Upper lobe of left lung (tissue), 6 donors: ENCODE measurements at places on chromosomes 2 and 18. TPM values are rescaled to one million over a fixed set of nuclear protein-coding genes. Genes with fewer than 3 reads are reported as not detected.

Gene RUFY4
- not detected for total RNA-seq

GRCh38 chr2:227456772-227457171 lies 15.2 kb upstream of the AGFG1 start:
- H3K27ac ChIP-seq, result no peak overlapping the region
- no peak for DNase-seq
- no peaks in the 10 kb centered on the region for H3K36me3 ChIP-seq
- peaks cover 1% of the 10 kb centered on the region for H3K4me1 ChIP-seq
- no peaks in the 10 kb centered on the region for H3K27me3 ChIP-seq

DNA sequence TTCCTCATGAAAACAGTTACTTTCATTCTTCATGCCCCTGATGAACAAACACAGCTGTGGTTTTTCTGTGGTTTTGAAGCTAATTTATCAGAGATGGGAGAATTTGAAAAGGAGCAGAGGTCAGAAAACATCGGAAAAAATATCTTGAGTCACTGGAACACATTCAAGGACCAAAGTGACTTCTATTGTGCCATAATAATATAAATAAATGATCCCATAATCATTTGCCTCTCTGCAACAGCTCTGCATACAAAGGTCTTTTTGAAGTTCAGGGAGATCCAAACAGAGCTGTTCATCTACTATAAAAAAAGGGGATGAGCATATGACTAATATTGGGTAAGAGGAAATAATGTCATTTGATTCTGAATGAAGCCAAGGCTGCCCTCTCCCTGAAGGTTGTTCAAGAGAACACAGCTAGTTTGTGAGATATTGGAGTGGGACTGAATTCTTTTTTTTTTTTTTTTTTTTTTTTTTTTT lies 201.3 kb upstream of the GALNT5 start:
- no peak overlapping the region for H3K4me3 ChIP-seq
- no peaks in the 10 kb centered on the region for H3K27me3 ChIP-seq
- no peaks in the 10 kb centered on the region for H3K36me3 ChIP-seq
- no peak for DNase-seq
- no peaks in the 10 kb centered on the region for H3K4me1 ChIP-seq

DNA sequence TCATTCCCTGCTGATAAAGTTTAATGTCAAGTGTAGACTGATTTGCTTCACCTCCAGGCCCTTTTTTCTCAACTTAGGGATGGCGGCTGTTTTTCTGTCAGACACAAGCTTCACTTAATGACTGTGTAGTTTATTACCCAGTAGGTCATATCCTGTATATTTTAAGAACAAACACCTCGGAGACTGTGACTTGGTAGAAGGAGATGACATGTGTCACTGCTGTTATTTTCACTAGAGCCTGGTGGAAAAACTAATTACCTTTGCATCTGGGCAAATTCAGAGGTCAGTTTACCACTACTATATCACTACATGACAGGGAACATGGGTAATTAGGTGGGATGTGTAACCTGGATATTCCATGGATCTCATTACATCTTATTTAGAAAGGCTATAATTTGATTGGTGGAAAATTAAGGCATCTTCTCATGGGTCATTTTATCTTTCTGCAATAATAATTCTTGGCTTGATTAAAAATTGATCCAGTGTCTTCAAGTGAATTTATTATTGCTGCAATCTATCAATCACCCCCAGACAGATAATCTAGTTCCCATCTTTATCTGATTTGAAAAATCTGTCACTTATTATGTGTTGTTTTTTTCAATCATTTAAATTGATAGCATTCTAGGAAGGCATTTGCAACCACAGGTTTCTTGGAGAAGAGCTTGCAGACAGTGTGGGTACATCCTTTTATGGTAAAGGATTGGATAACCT lies 353.8 kb upstream of the SPRED2 start:
- no peak overlapping the region for H3K4me3 ChIP-seq
- H3K27me3 ChIP-seq, result no peaks in the 10 kb centered on the region
- no peak for DNase-seq
- no peak overlapping the region for H3K27ac ChIP-seq
- H3K4me1 ChIP-seq, result no peaks in the 10 kb centered on the region
